T-helper 17 cell (primary cell): ENCODE measurements at places on chromosomes 7 and 10. TPM values are rescaled to one million over a fixed set of nuclear protein-coding genes. Genes with fewer than 3 reads are reported as not detected.

DNA sequence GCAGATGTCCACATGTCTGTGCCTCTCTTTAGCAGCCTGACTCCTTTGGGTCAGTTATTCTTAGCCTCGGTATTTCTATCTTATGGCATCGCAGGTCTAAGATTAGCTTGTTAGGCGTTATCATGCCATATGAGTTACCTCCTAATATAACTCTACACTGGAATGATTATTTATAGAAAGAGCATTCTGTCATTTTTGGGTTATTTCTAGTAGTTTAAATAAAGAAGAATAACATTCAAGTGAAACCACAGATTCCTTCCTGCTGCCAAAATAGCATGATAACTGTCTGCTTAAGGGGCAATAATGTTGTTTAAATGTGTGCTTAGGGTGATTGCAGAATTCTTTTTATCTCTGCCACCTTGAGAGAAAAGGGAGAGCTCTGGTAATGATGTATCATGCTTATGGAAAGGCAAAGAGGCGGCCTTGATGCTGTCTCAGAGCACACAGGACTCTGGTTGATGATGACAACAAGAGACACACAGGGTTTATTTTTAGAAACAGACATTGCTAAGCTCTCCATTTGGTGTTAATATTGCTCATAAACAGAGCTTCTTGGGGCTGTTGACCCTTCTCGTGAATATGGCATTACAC lies 10.4 kb downstream of the HDAC9 start:
- H3K36me3 ChIP-seq = no peaks in the 10 kb centered on the region
- no peak for DNase-seq
- no peak overlapping the region for H3K27ac ChIP-seq
- no peaks in the 10 kb centered on the region for H3K27me3 ChIP-seq
- H3K4me3 ChIP-seq = no peak overlapping the region

DNA sequence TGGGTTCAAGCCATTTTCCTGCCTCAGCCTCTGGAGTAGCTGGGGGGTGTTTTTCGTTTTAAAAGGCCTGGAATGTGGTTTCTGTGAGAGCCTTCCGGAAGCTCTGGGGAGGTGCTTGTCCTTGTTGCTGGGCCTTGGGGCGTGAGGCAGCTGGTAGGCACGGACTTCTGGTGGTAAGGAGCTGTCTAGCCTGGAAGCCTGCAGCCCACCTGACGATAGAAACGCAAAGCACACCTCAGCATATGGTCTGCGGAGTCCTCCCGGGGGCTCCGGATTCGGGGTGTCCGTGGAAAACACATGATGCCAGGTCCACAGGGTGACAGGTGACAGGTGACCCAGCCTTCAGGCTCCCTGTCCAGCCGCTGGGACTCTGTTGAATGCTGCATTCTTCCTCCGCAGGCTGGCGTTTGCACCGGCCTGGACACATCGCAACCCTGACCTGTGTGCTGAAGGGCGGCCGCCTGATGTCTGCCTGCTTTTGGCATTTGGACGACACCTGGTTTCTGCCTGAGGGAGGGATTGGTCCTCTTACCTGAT lies 37.3 kb downstream of the INPP5A start:
- no peaks in the 10 kb centered on the region for H3K36me3 ChIP-seq
- H3K4me1 ChIP-seq = peaks cover 30% of the 10 kb centered on the region
- H3K27ac ChIP-seq = no peak overlapping the region

Gene IKZF1
- 301 TPM for total RNA-seq

DNA sequence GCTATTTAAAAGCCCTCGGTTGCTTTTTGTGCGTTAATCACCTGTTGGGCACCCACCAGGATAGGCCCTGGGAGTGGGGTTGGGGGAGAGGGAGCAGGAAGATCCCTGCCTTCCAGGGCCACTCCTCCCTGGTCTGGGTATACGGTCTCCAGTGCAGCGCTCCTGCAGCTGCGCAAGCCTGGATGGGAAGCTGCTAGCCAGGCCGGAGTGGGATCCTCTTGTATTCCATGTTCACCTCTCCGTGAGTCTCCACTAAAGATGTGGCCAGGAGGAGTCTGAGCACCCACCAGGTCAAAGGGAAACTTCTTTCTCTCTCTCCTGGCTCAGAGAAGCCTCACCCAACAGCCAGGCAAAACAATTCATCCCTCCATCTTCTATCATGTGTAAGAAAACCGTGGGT lies 78.8 kb upstream of the ANLN start:
- no peak overlapping the region for H3K27ac ChIP-seq
- H3K27me3 ChIP-seq = peaks cover 14% of the 10 kb centered on the region
- H3K4me3 ChIP-seq = no peak overlapping the region
- peaks cover 11% of the 10 kb centered on the region for H3K4me1 ChIP-seq

- no peak overlapping the region for H3K4me3 ChIP-seq
- H3K36me3 ChIP-seq = no peaks in the 10 kb centered on the region
- H3K4me1 ChIP-seq = peaks cover 14% of the 10 kb centered on the region
- DNase-seq = no peak
These were observed 173.6 kb downstream of the SH3PXD2A start for GRCh38 chr10:103681617-103682399.

DNA sequence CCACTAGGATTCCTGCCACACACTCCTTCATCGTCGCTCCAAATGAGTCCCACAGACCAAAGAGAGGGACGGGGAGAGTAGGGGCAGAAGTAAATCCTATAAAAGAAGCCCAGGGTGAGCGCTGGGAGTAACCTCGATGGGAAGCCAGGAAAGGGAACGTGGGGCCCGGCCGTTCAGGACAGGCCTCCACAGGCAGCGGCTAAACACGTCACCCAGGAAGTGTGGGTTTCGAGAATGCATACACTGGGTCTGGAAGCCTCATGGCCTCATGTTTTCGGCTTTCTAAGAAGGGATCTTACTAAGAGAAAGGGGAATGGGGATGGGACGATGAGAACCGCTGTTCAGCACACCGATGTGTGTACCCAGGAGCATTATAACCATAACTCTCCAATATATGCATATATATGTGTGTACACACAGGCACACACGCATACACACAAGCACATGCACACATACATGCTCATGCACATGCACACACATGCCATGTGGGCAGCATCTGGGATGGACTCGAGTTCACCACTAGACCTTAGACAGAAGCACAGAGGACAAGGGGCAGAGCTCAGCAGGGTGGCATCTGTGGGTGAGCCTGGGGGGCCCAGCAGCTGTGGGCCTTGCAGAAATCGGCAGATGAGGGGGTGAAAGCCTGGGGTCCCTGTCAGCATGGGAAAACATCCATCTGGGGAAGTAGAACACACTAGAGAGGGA lies 14.8 kb upstream of the CNPY1 start:
- DNase-seq = no peak
- H3K4me1 ChIP-seq = peaks cover 2% of the 10 kb centered on the region
- peaks cover 42% of the 10 kb centered on the region for H3K27me3 ChIP-seq
- H3K4me3 ChIP-seq = no peak overlapping the region

DNA sequence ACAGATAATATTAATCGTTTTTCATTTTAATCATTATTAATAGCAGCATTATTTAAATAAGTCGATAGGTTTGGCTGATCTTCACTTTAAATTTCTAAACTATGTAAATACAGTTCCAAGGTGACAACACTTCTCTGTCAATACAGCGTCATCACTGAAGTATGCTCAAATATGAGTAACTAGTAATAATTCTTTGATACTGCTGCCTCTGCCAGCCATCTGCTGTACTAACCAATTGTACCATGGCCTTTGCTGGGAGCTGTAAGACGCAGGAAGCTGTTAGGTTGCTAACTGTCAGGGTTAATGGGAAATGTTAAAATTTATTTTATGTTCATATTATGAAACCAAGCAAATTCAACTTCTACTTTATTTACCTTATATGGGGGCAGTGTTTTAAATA lies 1650.5 kb upstream of the LRRTM3 start:
- no peaks in the 10 kb centered on the region for H3K36me3 ChIP-seq
- H3K27me3 ChIP-seq = no peaks in the 10 kb centered on the region
- DNase-seq = no peak

GRCh38 chr10:76397181-76398042 lies 966.0 kb downstream of the LRMDA start:
- no peak overlapping the region for H3K27ac ChIP-seq
- H3K4me3 ChIP-seq = no peak overlapping the region
- H3K36me3 ChIP-seq = no peaks in the 10 kb centered on the region
- H3K27me3 ChIP-seq = no peaks in the 10 kb centered on the region
- no peak for DNase-seq
- no peaks in the 10 kb centered on the region for H3K4me1 ChIP-seq

- peaks cover 60% of the 10 kb centered on the region for H3K27me3 ChIP-seq
- H3K4me3 ChIP-seq = no peak overlapping the region
- DNase-seq = no peak
These were observed 4.9 kb downstream of the RADIL start for GRCh38 chr7:4878336-4879335.

DNA sequence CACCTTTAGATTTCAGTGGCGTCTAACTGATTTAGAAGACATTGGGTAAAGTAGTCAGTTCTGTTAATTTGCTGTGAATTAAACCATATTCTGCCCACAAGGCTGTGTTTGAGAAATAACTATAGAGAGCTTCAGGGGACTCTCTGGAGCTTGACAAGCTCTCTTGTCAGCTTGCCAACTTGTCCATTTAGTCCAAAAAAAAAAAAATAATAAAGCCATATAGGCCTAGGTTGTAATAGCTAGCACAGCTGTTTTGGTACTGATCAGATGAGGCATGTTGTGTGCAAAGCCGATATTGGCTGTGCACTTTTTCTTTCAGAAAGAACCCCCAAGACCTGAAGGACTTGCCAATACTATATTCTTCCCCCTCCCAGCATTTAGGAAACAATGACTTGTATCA lies 20.2 kb upstream of the ZNF282 start:
- no peak overlapping the region for H3K27ac ChIP-seq
- no peak for DNase-seq
- H3K27me3 ChIP-seq = no peaks in the 10 kb centered on the region
- H3K36me3 ChIP-seq = peaks cover 12% of the 10 kb centered on the region
- H3K4me3 ChIP-seq = no peak overlapping the region

DNA sequence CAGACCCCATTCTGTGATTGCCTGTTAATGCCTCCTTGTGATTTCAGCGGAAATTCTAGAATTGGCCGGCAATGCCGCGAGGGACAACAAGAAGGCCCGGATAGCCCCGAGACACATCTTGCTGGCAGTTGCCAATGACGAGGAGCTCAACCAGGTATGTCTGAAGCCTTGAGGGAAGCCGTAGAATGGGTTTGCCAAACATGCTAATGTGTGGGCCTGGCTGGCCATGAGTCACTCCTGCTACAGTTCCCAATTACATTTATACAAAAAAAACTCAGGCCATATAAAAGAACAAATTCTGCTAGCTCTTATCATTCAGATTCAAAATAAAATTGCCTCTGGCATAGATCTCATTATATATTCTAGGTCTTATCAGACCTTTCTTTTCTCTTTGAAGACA lies 37.4 kb downstream of the MACROH2A2 start:
- H3K4me1 ChIP-seq = peaks cover 21% of the 10 kb centered on the region
- no peak overlapping the region for H3K4me3 ChIP-seq
- H3K27ac ChIP-seq = no peak overlapping the region
- H3K27me3 ChIP-seq = no peaks in the 10 kb centered on the region
- no peaks in the 10 kb centered on the region for H3K36me3 ChIP-seq

Gene BEND7
- not detected for total RNA-seq

DNA sequence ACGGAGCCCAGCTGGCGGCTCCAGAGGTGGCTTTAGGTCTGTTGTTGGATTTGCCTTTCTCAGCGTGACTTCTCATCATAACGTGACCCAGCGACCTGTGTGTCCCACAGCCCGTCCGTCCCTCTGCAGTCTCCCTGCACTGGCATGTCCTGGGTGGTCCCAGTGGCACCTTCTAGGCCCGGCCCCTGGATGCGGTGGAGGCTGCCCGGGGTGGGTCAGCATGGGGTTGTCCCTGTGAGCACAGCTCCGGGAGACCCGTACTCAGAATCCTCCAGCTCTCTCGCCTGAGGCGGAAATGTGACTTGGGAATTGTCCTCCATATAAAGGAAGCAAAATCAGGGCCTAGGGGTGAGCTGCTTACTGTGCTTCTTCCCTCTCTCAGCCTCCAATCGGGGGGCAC lies 25.6 kb upstream of the AP5Z1 start:
- no peaks in the 10 kb centered on the region for H3K27me3 ChIP-seq
- no peak for DNase-seq
- H3K27ac ChIP-seq = peak overlapping the region; percentile 97

Gene NCF1
- 1.1 TPM for total RNA-seq

- DNase-seq = no peak
- H3K36me3 ChIP-seq = no peaks in the 10 kb centered on the region
- no peaks in the 10 kb centered on the region for H3K27me3 ChIP-seq
- no peak overlapping the region for H3K4me3 ChIP-seq
These were observed 537.4 kb downstream of the CNTNAP2 start for GRCh38 chr7:146654048-146654447.

Gene ADD3
- total RNA-seq = 343 TPM

Gene MOGAT3
- not detected for total RNA-seq

DNA sequence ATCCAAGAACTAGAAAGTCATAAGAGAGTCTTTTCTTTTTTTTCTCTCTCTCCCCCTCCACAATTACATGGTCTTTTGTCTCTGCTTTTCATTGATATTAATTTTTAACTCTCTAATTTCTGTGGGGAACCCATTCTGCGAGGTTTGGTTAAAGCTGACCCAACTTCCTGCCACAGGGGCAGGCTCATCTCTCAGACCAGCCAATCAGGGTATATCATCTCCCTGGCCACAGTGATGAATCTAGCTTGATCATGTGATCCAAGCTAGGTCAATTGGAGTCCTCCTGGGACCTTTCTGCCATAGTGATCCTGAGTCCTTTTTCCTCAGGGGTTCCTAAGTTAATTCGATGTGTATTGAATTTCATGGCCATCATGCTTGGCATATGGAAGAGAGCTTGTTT lies 38.0 kb upstream of the TRUB1 start:
- peaks cover 19% of the 10 kb centered on the region for H3K27me3 ChIP-seq
- H3K27ac ChIP-seq = no peak overlapping the region
- peaks cover 2% of the 10 kb centered on the region for H3K4me1 ChIP-seq
- no peak for DNase-seq

GRCh38 chr7:17037356-17037755 lies 155.6 kb upstream of the AGR3 start:
- DNase-seq = no peak
- H3K27me3 ChIP-seq = no peaks in the 10 kb centered on the region
- H3K36me3 ChIP-seq = no peaks in the 10 kb centered on the region
- no peak overlapping the region for H3K4me3 ChIP-seq

- H3K4me3 ChIP-seq = no peak overlapping the region
- H3K27me3 ChIP-seq = peaks cover 43% of the 10 kb centered on the region
- H3K36me3 ChIP-seq = peaks cover 5% of the 10 kb centered on the region
- no peak for DNase-seq
- H3K27ac ChIP-seq = no peak overlapping the region
These were observed 895 bp upstream of the ZNF804B start for GRCh38 chr7:88758381-88759229.

Gene XRCC2
- 0.50 TPM for total RNA-seq

DNA sequence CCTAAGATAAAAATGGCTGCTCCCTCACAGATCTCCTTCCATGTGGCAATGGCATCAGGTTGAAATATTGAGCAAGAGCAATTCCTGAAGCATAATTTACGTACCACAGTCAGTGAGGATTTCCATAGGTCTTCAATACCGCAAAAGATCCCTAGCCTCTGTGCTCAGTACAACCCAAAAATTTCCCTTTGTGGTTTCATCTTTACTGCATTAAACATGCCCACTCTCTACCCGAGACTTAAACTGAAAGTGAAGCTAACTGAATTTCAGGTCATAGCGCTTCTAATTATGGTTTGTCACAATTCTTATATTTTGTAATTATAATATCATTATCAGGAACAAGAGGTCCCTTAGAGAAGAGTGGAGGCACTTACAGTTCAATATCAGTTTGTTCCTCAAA lies 1071.1 kb downstream of the XPNPEP1 start:
- H3K4me3 ChIP-seq = no peak overlapping the region
- no peaks in the 10 kb centered on the region for H3K36me3 ChIP-seq
- H3K4me1 ChIP-seq = no peaks in the 10 kb centered on the region
- no peaks in the 10 kb centered on the region for H3K27me3 ChIP-seq

GRCh38 chr10:65291286-65291685 lies 1634.5 kb upstream of the LRRTM3 start:
- H3K36me3 ChIP-seq = no peaks in the 10 kb centered on the region
- no peak overlapping the region for H3K4me3 ChIP-seq
- H3K27ac ChIP-seq = no peak overlapping the region
- no peaks in the 10 kb centered on the region for H3K27me3 ChIP-seq
- DNase-seq = no peak
- no peaks in the 10 kb centered on the region for H3K4me1 ChIP-seq

Gene FAM25G
- not detected for total RNA-seq
